ENCODE measurements at places on chromosomes 1 and 21.

- DNase-seq = no peak
These were observed 1.6 kb upstream of the PTPN7 start for GRCh38 chr1:202162047-202162417.

GRCh38 chr1:212688341-212689047 is 11.1 kb downstream of the BATF3 start:
- no peak for DNase-seq

GRCh38 chr21:27631471-27631870 is 664.6 kb upstream of the ADAMTS5 start:
- no peak for DNase-seq

DNA sequence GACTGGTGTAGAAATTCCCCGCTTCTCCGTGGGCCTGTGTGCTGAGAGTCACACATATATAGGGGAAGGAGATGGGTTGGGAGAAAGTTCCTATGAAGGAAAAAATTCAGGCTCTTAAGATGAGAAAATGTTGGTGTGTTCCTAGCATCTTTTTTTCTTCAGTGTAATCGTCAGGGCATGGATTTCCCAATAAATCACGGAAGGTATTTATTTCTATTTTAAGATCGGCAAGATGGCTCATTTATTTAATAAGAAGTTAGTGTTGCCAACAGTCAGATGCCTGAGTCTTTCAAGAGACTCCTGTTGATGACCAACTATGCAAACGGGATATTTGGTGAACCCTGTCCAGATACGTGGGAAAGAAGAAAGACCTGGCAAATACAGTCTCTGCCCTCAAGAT is 58.2 kb downstream of the TGFB2 start:
- no peak for DNase-seq

GRCh38 chr1:22918644-22919043 is 54.0 kb downstream of the LACTBL1 start:
- DNase-seq = no peak

- DNase-seq = no peak
These were observed 234.4 kb upstream of the FOXD3 start for GRCh38 chr1:63087966-63088365.

DNA sequence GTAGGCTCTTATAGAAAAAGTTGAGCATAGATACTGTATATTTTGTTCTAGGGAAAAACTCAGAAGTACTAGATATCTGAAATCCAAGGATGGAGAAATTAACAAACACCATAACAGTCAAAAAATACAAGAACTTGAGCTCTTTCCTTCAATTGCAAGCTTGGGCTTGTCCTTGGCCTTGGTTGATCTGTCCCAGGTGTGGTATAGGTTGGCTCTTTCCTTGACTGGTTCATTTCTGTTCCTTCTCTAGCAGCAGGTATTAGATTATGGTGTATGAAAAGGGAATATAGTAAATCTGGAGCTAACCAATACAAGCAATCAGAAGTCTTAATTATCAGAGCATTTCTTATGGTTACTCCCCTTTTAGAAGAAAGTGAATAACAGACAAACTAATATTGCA is 198.6 kb downstream of the GPATCH2 start:
- no peak for DNase-seq

- DNase-seq = no peak
These were observed 5.0 kb downstream of the PLPPR4 start for GRCh38 chr1:99269321-99269720.

DNA sequence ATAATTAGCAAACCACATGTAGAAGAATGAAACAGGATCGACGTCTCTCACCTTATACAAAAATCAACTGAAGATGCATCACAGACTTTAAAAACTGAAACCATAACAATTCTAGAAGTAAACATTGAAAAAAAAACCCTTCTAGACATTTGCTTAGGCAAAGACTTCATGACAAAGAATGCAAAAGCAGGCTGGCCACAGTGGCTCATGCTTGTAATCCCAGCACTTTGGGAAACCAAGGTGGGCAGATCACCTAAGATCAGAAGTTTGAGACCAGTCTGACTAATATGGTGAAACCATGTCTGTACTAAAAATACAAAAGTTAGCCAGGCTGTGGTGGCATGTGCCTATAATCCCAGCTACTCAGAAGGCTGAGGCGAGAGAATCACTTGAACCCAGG is 1351.7 kb downstream of the MRPL39 start:
- no peak for DNase-seq

GRCh38 chr1:206578978-206579374 is 33.3 kb downstream of the EIF2D start:
- DNase-seq = no peak

DNA sequence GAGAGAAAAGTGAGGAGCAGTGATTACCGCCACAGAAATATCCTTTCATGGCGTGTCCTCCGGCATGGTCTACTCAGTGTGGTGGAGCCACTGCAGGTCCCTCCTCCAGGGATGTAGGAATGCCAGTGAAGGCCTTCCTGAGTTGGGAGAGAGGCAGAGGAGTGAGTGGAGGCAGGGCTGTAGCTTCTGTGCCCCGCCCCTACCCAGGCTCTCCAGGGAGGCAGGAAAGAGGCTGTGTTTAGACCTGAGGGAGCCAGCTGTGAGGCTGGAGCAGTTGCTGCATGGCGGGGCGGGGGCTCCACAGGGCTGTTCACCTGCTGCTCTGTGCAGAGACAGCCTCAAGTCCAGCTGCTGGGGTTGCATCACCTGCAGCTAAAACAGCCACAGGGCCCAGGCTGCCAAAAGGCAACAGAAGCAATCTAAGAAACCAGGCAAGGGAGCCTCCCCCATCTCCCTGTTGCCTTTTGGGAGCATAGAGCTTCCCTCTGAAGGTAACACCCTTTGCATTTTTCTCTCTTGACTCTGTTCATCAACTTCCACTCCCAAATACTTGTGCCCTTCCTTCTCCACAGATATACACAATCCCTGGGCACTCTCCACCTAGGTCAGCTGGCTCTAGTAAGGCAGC is 801 bp upstream of the ANXA9 start:
- no peak for DNase-seq

DNA sequence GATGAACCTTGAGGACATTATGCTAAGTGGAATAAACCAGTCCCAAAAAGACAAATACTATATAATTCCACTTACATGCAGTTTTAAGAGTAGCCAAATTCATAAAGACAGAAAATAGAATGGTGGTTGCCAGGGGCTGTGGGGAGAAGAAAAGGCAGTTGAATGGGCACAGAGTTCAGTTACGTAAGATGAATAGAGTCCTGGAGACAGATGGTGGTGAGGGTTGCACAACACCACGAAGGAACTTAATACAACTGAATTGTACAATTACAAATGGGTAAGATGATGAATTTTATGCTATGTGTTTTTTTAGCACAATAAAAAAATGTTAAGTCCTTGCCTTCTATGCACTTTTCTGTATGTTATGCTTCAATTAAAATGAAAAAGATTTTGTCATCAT is 66.6 kb downstream of the CD34 start:
- no peak for DNase-seq

DNA sequence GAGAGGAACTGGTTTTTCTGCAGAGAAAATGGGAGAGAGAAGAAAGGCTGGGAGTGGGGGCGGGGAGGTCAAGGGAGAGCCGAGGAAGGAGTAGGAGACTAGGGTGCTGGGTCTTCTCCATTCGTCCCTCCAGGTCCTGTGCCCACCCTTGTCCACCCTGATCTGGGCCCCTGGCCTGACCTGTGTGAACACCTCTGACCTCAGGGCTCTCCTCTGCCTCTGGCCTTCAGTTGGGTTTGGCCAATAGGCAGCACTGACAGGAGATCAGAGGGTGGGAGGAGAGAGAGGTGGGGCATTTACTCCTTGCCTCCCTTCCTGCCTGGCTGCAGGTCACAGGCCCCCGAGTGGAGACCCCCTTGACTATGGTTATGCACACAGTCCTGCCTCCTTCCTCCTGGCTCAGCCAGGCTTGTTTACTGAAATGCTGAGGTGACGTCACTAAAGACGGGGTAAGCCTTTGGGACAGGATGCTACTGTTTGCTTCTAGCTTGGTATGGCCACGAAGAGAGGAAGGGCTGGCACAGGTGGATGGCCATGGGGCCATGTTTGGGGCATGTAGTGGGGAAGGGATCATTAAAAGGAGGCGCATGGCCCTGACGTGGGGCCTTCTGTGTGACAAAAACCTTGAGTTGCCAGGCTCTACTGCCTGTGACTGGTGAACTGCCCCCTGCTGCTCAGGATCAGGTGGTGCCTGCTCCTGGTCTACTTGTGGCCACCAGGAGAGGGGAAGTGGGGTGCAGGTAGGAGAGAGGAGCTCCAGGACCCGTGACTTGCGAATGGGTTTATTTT is 248.7 kb upstream of the CSF3R start:
- no peak for DNase-seq

Data from stimulated activated CD4-positive, alpha-beta T cell treated with anti-CD3 and anti-CD28 coated beads, Interleukin-12 subunit alpha, Interleukin-12 subunit beta, amount 100 ng/mL, for 4 hours (primary cell).